A549 (cell line): ENCODE measurements at places on chromosomes 3 and 15.

DNA sequence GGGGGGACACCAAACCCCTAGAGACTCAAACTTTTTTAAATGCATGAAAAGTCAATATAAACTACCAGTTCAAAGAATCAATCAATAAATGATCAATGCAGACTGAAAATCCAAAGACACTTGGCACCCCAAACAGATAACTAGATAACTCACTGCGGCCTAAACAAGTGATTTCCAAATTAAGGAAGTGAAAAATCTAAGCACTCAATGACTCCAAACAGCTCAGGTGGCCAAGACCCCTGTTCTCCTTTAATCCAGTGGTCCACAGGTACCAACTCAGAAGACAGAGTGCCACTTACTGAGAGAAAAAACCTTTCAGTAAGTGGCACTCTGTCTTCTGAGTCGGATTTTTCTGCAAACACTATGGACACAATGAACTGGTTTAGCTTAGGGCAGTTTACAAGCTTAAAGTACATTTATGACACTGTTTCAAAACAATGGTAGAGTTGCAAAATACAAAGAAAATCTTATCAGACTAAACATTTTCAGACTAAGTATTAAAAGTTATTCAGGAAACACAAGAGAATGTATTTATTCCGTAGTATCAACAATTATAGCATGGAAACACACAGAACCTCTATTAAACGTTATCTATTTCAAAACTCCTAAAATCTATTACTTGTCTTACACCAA, 4.7 kb downstream of the DLG1 start:
- no peak for DNase-seq

DNA sequence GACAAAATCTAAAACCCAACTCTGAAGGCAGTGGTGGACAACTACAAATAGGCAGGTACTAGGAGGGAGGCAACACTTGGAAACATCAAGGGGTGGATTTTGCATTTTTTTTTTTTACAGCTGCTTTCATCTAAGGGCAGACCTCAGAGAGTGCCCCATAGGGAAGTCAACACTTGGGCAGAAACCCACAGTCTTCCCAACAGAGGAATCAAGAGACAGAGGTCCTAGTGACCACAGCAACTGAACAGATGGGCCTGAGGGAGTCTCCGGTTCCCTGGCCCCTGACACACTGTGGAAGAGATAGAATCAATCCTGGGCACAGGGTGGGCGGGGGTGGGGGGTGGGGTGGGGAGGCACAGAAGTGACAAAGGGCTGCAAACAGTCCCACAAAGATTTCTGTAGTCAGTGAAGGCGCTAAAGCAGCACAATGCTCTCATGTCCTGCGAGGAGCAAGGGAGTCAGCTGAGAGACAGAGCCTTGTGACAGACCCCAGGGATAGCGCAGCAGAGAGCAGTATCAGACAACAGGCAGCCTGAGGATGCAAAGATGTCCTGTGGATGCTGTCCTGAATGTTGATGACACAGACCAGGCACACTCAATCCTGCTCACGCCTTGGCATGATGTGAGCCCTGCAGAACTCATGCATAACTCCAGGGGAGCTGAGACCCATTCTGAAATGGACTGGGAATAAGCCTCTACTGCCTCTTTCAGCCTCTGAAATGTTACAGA, 6.9 kb upstream of the RFTN1 start:
- no peak for DNase-seq

- DNase-seq = no peak
Measured at GRCh38 chr15:60683156-60683555, 204.2 kb upstream of the ICE2 start.

DNA sequence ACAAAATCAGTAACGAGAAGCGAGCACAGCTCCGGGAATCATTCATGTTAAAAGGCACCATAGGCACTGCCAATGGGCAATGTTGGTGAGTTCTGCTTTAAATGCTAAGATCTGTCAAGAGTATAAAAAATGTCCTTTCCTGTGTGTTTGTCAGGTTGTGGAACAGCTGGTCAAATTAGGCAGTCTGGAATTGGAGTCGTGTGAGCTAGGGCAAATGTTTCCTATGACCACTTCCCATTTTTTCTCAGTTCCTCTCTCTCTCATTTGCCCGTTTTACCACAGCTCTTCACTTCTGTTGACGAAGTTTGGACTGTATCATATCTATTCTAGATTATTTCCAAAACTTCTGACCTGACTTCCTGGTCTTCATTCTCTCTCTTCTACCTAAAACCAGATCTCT, 60.8 kb upstream of the GOLIM4 start:
- DNase-seq = no peak

DNA sequence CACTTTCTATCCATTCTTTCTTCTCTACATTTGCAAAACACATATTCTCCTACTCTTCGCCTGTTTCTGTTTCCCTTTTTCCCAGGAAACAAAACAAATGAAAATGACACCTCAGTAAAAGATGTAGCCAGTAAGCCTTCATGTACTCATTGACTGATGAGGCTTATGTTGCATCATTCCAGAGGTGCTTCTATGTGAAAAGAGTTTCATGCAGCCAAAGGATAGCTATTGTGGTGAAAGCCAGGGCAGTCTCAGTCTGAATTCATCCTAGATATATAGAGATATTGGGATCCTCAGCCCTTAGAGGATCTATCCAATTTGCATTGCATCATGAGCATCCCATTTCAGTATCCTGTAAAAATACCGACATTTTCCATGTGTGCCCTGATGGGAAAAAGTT, 267.3 kb downstream of the GAP43 start:
- no peak for DNase-seq

DNA sequence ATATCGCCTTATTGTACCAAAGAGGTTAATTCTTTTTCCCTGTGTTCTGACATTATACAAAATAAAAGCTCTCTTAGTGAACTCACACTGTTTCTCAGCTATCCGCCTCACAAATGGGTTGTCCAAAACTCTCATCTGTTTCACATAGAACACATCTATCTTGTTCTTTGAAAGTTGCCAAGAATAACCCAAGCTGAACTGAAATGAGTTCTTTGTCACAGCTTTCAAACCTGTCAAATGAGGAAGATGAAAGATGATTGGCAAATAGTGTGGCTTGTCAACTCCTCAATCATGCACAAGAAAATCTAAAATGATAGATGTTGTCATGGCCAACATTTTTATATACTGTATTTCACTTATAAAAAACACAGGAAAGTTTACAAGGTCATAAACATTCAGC, 168.1 kb upstream of the OSTN start:
- DNase-seq = no peak

- no peak for DNase-seq
Measured at GRCh38 chr3:86986671-86987420, 4.1 kb downstream of the VGLL3 start.

DNA sequence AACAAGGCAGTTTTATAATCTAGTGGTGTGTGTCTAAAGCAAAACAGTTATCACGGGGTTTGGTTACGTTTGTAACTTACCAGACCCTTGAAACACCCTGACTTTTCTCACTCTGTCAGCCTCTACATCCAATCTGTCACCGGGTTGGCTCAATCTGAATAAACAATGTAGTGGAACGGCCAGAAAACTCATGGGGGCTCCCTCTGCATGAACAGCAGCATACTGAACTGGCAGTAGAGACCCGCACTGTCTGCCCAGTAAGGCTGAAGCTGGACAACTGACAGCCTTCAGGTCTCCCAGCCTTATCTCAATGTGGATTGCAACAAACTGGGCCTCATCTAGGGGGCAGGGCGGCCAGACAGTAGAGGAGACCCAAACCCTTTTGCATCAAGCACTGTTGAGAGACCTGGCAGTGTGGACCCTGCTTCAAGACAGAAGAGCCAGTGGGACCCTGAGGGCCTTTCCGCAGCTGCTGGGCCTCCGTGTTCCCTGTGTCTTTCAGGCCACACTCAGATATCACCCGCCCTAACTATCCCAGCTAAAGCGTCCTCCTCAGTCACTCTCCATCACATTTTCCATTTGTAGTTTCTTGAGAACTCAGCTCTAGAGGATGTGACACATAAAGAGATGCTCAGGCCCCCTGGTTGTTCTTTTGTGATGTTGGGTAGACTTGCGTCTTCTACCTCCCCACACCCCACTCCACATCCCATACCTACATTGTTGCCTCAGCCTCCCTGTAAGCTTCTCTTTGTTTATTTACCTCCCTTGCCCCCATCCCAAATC, 181.2 kb upstream of the NR2E3 start:
- DNase-seq = no peak

- peak; percentile 49 for DNase-seq
Measured at GRCh38 chr3:5019411-5020241, 40.4 kb downstream of the BHLHE40 start.

DNA sequence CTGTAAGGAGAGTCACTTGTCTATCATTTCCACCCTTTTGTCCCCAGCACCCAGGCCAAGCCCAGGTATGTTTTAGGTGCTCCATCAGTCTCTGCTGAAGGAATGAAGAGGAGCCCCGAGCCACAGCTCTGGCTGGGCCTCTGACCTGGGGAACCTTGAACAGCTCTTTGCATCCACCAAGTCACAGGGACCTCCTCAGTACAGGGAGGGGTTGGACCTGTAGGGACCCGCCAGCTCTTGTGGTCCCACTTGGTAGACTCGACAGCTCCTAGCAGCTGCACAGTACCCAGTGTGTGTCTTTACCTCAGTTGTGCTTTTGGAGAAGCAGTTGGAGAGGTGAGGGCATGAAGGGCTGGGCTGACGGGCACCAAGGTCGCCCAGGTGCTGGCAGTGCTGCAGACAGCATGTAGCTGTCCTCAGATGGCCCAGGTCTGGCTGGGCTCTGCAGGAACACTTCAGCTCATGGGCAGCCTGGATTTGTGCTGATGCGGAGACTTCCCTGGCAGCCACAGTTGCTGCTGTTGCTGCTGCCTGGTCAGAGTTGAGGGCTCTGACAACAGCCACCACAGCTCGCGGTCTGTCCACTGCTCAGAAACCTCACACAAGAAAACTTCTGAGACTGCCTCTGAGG, 123.6 kb downstream of the CACNA1D start:
- DNase-seq = no peak

- DNase-seq = no peak
Measured at GRCh38 chr3:94811836-94812235, 749.0 kb downstream of the NSUN3 start.

- no peak for DNase-seq
Measured at GRCh38 chr3:152146461-152146860, 122.3 kb upstream of the MBNL1 start.

GRCh38 chr15:31265871-31266711, 60.5 kb upstream of the KLF13 start:
- no peak for DNase-seq

DNA sequence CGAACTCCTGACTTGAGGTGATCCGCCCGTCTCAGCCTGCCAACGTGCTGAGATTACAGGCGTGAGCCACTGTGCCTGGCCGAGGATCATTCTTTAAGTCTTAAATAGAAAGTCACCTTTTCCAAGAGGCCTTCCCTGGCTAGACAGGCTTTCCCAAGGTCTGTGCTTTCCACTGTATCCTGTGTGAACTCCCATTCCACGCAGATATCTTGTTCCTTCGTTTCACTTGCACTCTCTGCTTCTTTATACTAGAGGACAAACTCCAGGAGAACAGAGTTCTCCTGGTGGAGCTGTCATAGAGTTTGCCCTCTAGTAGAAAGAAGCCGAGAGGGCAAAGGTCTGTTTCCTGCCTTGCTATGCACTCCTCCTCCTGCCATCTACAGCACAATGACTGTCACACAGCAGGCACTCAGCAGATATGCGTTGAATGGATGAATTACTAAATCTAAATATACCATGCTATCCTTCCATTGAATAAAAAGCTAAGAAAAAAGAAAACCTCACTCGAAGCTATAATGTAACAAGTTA, 211.2 kb downstream of the FOXP1 start:
- DNase-seq = no peak

GRCh38 chr3:171775943-171776342, 34.3 kb downstream of the PLD1 start:
- no peak for DNase-seq

DNA sequence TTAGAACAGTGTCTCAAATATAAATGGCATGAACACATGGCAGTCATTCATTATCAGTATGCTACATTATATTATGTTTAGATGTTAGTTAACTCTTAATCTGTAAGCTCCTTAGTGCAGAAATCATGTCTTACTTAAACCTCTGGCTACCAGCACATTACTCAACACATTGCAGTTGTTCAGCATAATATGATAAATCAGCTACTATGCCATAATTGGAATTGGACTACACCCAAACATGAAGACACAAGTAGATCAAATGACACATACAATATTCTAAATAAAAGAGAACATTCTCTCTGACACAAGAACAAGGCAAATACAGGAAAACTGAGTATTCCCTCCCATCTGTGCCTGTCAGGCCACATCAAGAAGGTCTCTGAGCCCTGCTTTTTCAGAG, 116.1 kb downstream of the PCCB start:
- DNase-seq = no peak

- peak; percentile 66 for DNase-seq
Measured at GRCh38 chr3:56783644-56784447, 17.9 kb downstream of the ARHGEF3 start.

DNA sequence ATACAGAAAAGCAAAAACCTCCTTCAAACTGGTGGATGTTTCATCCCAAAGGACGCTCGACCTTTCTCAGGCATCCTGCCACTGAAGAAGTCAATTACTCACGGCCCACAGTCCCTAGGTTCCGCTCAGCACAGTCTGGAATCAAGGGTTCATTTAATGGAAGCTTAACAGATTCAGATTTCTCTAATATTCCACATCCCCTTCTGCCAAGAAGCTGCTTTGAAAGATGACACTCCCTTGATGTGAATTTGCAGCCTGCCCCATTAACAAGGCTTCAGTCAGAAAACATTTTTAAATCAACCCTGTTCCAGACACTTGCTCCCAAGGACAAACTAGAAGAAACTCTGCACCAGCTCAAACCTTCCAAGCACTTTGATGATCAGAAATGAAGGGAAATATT, 81.2 kb downstream of the LIPC start:
- no peak for DNase-seq

DNA sequence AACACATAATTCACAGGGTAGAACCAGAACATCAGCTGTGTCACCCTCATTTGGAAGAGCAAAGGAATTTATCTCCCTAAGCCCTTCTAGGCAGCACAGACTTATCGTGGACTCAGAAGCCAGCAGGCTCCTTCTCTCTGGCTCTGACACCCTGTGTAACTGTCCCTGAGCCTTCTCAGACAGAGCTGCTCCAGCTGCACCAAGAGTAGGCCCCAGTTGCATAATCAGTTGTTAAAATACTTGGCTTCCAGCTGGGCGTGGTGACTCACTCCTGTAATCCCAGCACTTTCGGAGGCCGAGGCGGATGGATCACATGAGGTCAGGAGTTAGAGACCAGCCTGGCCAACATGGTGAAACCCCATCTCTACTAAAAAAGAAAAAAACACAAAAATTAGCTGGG, 49.4 kb upstream of the ACVR2B start:
- DNase-seq = no peak

GRCh38 chr3:24137958-24138875, 193.1 kb downstream of the NR1D2 start:
- no peak for DNase-seq

GRCh38 chr15:62306851-62307504, 141.9 kb upstream of the C2CD4B start:
- DNase-seq = peak; percentile 87

DNA sequence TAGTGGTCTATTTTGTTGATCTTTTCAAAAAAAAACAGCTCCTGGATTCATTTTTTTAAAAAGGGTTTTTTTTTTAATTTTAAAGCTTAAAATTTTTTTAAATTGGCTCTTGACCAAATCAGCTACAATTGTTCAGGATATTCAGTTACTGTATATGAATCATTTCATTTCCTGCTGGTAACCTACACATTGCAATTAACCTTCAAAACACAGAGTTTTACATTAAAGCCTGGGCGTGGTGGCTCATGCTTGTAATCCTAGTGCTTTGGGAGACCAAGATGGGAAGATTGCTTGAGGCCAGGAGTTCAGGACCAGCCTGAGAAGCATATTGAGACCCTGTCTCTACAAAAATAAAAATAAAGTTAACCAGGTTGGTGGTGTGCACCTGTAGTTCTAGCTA, 163.4 kb downstream of the ALDH1A2 start:
- DNase-seq = no peak

GRCh38 chr15:63870487-63871209, 36.9 kb upstream of the HERC1 start:
- DNase-seq = peak; percentile 51
